ENCODE measurements at places on chromosomes 2 and 18.

DNA sequence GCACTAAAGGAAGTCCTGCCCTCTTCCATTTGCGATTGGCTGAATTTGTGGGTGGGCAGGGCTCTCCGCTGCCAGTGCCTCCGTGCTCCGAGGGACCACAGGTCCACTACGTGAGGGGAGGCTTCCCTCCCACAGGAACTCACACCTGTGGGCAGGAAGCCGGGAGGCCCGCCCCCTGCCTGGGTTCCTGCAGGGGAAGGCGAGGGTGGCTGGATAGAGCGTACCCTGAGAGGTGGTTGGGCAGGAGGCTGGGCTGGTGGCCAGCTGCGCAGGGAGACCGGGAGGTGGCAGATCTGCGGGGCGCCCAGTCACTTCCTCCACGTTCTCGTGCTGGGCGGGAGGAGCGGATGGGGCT, 47.0 kb upstream of the PTH2R start:
- DNase-seq = no peak

- no peak for DNase-seq
These were observed 154.9 kb downstream of the PRPF40A start for GRCh38 chr2:152562198-152562884.

DNA sequence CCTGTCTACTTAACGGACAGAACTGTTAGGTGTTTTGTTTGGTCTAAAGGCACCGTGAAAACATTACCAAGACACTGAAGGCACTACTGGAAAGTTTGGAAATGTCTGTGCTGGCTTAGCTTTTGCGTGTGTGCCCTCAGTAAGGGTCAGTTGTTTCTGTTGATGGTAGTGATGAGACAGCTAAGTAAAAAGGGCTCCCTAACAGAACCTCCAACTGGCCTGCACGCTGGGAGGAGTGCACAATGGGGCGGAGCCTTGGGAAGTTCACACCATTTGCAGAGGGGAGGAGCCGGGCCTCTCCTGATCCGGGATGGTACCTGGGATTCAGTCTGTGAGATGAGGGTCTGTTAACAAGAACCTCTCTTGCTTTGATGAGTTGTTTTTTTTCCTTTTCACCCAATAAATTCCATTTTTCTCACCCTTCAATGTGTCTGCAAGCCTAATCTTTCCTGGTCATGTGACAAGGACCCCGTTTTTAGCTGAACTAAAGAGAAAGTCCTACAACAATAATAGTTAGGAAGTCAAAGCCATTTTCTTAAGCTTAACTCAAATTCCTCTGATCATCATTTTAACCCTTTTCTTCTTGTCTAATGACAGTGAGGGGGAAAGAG, 368.7 kb downstream of the PARD3B start:
- DNase-seq = no peak

GRCh38 chr2:77571545-77571944, 49.4 kb upstream of the LRRTM4 start:
- no peak for DNase-seq

DNA sequence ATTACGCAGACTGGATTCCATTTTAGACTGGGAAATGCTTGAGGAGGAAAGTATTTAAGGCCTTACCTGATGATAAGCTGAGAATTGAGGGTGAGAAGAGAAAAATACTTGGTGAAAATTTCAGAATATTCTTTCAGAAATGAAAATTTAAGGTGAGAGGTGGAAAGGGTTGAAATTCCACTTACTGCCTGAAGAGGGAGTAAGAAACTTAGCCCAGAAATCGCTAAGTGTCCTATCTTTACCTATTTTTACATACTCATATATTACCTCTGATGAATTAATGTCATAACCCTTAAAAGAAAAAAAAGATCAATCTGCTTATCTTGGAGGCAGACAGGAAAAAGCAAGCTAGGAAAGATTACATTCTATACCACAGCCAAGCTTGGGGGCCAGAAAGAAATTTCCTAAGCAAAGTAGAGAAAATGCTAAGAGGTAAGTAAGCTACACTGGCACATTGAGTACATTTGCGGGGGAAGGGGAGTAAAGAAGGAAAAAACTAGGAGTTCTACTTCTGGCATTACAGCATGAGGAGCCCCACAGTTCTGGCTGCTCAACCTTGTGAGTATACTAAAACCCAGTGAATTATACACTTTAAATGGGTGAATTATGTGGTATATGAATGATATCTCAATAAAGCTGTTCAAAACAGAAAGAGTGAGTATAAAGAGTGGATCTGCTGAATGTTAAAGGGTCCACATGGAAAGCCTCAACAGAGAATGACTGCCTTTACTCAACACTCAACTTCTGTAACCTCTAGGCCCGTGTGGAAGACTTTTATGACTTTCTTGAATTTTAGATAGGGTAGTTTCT, 33.8 kb downstream of the SMC6 start:
- DNase-seq = no peak

DNA sequence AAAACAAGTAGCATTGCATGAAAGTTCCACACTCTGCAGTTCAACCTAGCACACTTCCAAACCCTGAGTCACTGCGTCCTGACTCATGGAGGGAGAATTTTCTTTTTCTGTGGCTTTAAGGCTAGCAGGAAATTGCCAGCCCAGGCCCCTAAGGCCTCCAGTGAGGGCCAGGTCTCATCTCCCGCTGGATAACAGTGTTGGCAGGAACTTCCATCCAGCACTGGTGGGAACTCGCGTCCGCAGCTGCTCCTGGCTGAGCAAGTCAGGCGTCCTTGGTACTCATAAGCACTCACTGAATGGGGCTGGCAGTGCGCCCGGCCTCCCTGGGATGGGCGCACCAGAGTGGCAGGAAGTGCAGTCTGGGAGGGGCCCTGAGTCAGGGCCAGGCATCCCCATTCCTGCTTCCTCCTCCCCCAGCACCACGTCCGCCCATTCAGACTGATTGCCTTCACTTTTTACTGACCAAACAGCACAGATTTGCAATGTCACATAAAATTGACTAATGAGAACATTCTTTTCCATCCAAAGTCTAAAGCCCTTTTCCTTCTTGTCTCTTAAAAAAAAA, 14.3 kb downstream of the MALL start:
- peak; percentile 34 for DNase-seq

GRCh38 chr2:188042412-188042811, 249.3 kb upstream of the GULP1 start:
- no peak for DNase-seq

- no peak for DNase-seq
These were observed 52.1 kb downstream of the ALPK2 start for GRCh38 chr18:58576638-58577251.

- no peak for DNase-seq
These were observed 499.9 kb downstream of the SLC4A3 start for GRCh38 chr2:220127311-220127710.

- DNase-seq = no peak
These were observed 45.9 kb downstream of the THUMPD2 start for GRCh38 chr2:39733070-39733674.

DNA sequence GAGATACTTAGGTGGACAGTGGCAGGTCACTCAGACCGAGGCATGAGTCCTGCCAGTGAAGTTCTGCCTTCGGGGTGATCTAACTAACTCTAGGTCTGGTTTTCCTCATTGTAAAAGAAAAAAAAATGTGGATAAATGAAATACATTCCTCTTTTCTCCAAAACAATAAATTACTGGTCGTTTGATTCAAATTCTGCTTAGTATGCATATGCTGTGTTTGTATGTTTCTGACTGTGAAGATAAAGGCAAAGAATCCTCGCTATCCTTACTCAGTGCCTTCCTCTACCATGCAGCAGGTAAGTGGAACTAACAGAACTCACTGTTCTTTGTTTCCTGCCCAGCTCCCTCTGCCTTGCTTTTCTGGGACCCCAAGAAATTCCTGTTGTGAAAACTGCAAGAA, 330.1 kb downstream of the SUCLG1 start:
- no peak for DNase-seq

DNA sequence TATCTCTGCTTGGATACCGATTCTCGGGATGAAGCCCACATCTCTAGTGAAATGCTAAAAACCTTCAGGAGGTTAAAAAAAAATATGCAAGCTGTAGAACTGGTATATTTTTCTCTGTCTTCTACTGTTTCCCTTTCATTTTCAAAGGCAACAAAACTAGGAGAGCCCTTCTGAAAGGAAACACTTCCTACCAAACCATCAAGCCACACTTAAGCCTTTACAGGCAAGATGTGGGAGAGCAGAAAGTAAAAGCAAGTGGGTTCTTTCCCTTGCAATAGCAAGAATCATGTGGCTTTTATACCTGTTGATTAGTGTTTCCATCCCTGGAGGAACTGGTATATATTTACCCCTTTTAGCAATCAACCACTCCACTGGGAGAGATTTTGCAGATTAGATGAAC, 147.9 kb upstream of the ACAA2 start:
- DNase-seq = no peak

DNA sequence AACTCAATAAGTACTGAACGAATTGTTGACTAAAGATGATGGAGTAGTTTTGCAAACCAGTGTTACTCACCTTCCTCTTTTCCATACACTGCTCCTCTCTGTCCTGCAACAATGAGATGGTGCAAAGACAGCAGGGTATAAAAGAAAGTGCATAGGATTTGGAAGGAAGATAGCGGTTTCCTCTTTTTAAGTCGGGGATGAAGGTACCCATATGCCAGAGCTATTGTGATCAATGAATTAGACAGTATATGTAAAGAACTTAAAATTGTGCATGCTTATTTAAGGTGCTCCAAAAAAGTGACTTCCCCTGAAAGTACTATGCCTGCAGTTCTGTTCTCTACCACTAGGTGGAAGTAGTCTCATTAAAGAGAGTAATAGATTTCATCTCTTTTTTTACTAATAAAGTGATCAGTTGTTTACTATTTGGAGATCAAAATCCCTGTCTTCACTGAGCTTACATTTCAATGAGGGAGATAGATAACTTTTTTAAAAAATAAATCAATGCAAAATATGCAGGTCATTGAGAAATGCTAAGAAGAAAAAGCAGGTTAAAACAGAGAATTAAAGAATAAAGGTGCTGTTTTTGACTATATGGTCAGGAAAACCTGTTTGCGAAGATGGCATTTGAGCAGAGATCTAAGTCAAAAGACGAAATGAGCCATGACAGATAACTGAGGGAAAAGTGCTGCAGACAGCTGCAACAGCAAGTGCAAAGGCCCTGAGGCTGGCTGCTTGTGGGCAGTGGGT, 339.7 kb upstream of the SLC14A2 start:
- no peak for DNase-seq

GRCh38 chr2:191636586-191636985, 41.4 kb upstream of the NABP1 start:
- DNase-seq = no peak

GRCh38 chr18:78727877-78728783, 251.5 kb upstream of the SALL3 start:
- DNase-seq = no peak

- no peak for DNase-seq
These were observed 77.0 kb upstream of the LGALSL start for GRCh38 chr2:64376926-64377325.

- no peak for DNase-seq
These were observed at the start of gene PID1 for GRCh38 chr2:229270551-229271410. Gene PID1 (minus strand): TSS chr2:229271287. CDS start chr2:229271043, 244 bp downstream.

- DNase-seq = peak; percentile 31
These were observed 100.7 kb upstream of the STK39 start for GRCh38 chr2:168348076-168348475.

DNA sequence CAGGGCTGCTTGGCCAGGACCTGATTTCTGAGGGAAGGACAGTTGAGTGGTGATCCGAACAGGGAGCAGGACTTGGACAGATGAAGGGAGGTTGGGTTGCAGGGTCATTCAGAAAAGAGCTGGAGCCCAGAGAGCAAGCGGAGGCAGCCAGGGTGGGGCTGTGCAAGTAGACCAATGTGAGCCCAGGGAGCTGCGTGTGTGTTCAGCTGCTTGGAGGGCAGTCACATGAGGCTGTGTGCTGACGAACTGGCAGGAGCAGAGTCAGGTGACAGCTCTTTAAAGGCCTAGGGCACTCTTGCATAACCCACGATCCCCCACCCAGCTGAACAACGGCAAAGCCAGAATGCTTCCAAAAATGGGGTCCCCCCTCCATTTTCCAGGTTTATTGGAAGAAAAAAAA, 4.6 kb upstream of the MLPH start:
- DNase-seq = no peak

DNA sequence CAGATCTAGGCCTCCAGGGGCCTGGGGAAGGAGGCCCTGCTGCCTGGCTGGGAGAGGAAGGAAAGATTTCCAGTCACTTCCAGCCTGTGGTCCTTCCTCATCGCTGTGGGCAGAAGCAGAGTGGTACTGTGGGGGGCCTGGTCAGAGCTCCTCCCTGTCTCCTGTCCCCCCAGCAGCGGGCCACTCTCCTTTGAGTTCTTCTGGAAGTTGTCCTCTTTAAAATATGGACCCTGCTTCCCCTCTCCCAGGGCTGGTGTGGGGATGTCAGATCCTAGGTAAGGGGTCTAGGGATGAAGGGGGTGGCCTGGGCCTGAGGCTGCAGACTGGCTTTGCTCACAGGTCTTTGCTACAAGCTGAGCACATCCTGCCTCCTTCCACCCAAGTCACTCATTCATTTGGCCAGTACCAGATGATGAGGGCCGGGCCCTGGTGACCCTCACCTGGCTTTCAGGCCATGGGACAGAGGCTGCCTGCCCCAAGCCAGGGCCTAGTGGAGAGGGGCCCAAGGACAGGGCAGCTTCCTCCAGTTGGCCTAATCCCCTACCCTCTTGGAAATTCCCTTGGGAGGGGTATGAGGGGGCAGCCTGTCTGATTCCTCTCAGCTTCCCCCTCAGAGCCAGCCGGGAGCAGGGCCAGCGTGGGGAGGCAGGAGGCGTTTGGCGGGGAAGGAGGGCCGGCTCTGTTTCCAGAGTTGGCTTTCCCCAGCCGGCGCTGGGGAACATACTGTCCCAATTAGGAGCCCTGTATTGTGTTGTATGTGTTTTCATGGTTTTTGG, 231.9 kb downstream of the DYSF start:
- no peak for DNase-seq

DNA sequence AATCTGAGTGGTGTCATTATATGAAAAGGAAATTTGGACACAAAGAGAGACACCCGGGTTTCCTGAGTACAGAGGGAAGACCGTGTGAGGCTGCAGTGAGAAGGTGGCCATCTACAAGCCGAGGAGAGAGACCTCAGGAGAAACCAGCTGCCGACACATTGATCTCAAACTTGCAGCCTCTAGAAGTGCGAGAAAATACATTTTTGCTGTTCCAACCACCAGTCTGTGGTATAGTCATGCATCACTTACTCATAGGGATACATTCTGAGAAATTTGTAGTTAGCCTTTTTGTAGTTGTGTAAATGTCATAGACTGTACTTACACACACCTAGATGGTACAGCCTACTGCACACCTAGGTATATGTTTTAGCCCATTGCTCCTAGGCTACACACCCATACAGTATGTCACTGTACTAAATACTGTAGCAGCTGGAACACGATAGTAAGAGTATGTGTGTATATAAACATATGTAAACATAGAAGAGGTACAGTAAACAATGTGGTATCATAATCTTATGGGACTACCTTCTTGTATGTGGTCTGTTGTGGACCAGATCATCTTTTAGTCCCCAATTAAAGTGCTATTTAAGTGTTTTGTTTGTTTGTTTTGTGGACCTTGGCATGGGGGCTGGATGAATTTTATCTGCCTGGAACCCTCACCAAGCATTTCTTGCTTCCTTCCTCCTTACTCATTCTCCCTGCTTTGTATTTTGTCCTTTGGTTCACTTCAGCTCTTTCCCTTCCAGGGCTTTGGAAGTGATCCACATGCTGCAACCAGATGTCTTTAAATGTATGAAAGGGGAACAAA, 38.3 kb upstream of the SESTD1 start:
- DNase-seq = no peak

GRCh38 chr2:45072862-45073237, 63.6 kb upstream of the SIX2 start:
- no peak for DNase-seq

All from activated CD4-positive, alpha-beta T cell treated with anti-CD3 and anti-CD28 coated beads for 48 hours (primary cell).